Left kidney (tissue), 8 donors: ENCODE measurements at places on chromosomes 1 and 21. TPM values are rescaled to one million over a fixed set of nuclear protein-coding genes. Genes with fewer than 3 reads are reported as not detected.

REN gene
- polyA plus RNA-seq = 15.3 TPM

RASSF5 gene
- 5.1 TPM for polyA plus RNA-seq

NPR1 gene
- 61.2 TPM for polyA plus RNA-seq

TLCD4 gene
- polyA plus RNA-seq = 8.1 TPM

TMEM59 gene
- 357 TPM for polyA plus RNA-seq

STYXL2 gene
- 0.45 TPM for polyA plus RNA-seq

APCS gene
- polyA plus RNA-seq = not detected

DISP3 gene
- polyA plus RNA-seq = 1.3 TPM
